ENCODE measurements at places on chromosomes 6 and 20.

DNA sequence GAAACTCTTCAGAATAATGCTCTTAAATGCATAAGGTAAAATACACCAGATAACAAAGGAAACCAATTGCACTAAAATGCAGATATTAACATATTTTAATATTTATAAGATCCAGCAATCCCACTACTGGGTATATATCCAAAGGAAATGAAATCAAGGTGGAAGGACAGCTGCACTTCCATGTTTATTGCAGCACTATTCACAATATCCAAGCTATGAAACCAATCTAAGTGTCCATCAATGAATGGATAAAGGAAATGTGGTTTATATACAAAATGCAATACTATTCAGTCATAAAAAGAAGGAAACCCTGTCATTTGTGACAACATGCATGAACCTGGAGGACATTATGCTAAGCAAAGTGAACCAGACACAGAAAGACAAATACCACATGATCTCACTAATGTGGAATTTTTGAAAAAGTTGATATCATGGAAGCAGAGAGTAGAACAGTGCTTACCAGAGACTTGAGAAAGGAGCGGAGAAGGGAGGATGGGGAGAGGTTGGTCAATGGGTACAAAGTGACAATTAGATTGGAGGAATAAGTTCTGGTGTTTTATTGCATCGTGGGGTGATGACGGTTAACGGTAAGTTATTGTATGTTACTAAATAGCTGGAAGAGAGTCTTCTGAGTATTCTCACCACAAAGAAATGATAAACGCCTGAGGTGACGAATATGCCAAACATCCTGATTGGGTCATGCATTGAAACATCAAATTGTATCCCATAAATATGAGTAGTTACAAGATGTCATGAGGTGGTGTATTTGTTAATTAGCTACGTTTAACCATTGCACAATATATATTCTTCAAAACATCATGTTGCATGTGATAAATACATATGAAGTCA is 37.9 kb upstream of the RNF24 start:
- no peak for DNase-seq

- no peak for DNase-seq
Measured at GRCh38 chr20:60803335-60804055, 448.6 kb upstream of the CDH4 start.

DNA sequence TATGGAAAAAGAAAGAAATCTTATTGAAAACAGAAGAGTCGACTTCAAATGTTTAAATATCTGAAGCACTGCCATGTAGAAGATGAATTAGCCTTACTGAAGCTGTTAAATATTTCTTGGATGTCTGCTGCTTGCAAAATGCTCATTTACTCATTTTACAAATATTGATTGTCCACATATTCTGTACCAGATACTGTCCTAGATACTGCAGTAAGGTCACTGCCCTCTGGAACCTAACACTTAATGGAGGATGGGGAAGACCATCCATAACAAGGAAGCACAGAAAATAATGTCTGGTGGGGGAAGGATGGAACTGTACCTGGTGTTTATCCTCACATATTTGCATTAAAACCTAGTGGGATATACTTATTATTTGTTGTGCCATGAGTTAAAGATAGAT is 99.0 kb downstream of the RCAN2 start:
- no peak for DNase-seq

DNA sequence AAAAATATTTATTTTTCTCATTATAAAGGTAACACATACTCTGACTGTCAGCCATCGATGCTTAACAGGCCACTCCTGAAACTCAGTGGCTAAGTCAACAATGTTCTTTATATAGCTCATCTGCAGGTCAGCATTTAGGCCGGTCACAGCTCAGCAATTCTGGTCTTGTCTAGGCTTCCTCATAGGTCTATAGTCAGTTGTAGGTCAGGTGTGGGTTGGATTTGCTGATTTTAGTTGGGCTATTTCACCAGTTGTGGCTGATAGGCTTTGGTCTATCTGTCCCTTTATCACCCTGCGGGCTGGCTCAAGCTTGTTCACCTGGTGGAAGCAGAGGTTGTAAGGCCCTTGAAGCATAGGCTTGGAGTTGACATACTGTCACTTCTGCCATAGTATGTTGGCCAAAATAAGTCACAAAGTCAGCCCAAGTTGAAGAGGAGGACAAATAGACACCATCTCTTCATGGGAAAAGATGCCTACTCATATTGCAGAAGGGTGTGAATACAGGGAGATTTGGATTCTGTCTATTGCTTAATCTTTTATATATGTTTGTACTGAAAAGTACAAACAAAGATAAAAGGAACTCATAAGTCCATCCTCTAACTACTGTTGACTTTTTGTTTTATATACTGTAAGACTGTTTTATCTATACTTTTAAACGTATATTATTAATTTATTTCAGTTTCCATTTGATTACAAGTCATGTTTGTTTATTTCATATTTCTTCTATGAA is 75.0 kb downstream of the BCKDHB start:
- no peak for DNase-seq

- DNase-seq, result no peak
Measured at GRCh38 chr6:153781306-153781705, 257.7 kb upstream of the OPRM1 start.

GRCh38 chr20:38187517-38187916 is 22.4 kb upstream of the TGM2 start:
- no peak for DNase-seq

- DNase-seq, result no peak
Measured at GRCh38 chr6:7237653-7238188, 75.3 kb downstream of the SSR1 start.

GRCh38 chr6:11772109-11772825 is 6.3 kb downstream of the ADTRP start:
- no peak for DNase-seq

DNA sequence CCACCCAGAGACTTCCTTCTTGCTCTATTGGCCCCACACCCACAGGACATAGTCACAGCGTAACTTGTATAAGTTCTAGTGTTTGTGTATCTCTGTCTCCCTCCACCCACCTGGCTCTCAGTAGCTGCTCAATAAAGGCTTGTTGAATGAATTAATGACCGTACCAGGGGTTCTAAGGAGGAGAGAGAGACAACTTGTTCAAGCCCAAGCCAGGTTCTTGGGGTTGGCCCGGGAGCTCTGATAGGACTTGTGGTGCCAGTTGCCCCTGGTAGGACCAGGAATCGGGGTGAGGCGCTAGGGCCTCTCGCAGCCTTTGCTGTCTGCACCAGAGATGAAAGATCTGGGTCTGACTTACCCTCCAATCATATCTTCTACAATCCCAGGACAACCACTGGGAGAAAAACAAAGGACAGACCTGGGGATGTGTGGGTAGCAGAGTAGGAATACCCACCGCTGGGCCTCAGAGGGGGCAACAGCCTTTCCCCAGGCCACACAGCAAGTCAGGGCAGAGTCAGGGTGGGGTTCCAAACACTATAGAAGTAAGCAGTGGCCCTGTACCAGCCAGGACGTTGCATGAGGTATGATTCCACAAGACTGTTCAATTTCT is 5.3 kb upstream of the TGM2 start:
- no peak for DNase-seq

All from stimulated activated CD4-positive, alpha-beta T cell treated with anti-CD3 and anti-CD28 coated beads, Interleukin-4, amount 100 ng/mL, for 1 hour (primary cell).